Trophoblast cell (in vitro differentiated cells and primary cell): ENCODE measurements at places on chromosomes 7 and 10.

GRCh38 chr10:103666087-103666761 lies 172.7 kb downstream of the NEURL1 start:
- DNase-seq, result no peak

- no peak for DNase-seq
Measured at GRCh38 chr10:27561334-27561733, 57.2 kb downstream of the RAB18 start.

GRCh38 chr10:10794791-10795191 lies 222.9 kb upstream of the CELF2 start:
- DNase-seq, result no peak

GRCh38 chr10:53076948-53077347 lies 304.4 kb upstream of the MBL2 start:
- no peak for DNase-seq

DNA sequence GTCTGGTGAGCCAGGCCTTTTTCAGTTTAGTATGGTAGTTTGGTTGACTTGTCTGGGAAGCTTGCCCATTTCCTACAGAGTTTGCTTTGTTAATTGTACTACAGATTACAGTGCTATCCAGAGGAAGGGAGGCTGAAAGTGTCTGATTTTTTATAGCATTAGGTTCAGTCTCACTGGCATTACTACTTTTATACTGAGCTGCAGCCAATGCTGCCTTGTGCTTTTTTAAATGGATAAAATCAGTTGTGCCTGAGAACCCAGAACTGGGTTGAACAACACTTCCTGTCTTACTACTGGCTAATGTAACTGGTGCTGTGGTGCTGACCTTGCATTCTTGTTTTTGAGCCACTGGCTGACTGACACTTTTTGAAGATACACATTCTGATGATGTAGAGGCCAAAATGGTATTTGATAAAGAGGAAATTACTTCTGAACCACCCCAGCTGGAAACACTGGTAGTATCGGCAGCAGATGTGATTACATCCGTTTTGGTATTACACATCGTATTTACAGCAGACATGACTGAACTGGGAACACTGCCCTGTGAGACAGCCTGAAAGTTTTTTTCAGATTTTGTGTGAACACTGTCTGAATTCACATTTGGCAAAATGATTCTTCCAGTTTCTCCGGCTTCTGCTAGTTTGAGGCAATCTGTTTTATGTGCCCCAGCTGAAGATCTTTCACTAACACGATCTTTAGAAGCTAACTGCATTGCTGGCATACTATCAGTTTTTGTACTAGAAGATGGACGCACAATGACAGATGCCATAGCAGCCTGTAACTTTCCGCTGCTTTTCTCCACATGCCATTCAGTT lies 74.1 kb downstream of the NRBF2 start:
- no peak for DNase-seq

- peak; percentile 43 for DNase-seq
Measured at GRCh38 chr7:112462236-112462635, 12.0 kb downstream of the IFRD1 start.

- DNase-seq, result no peak
Measured at GRCh38 chr10:15815242-15815885, 44.9 kb downstream of the MINDY3 start.

DNA sequence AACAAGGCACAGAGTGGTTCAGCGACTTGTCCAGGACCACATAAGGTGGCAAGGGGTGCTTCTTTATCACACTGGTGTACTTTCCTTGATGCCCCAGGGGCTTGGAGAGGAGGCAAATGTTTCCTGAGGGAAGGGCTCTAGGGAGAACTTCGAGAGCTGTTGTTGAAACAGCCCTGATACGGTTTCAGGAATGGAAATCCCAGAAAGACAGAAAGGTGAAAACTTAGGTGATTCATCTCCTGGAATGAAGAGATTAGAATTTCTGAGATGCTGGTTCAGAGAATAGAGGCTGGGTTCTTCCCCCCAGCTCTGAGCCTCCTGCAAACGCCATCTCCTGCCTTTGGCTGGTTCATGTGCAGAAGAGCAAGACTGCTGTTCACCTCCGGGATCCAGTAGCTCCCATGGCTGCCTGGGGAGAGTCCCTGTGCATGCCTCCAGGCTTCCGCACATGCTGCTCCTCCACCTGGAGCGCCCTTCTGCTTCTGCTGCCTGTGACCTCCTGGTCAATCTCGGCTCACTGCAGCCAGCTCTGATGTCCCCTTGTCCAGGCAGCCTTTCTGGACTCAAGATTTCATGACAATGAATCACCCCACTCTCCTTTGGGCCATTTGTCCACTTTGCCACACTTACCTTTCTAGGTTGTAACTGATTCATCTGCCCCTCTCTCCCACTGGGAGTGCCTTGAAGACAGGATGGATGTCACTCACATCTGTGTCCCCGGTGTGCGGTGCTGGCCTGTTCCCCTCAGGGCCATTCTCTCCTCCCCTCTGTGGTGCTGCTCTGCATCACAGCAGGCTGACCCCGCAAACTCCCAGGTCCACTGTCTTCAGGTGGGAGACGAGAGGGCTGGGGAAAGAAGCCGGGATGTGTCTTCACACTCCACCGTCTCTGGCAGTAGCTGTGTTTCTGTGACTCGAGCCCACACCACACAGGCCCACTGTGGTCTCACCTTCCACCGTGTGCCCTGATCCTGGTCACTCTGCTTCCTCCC lies 3.6 kb upstream of the CDH23 start:
- DNase-seq, result peak; percentile 94

DNA sequence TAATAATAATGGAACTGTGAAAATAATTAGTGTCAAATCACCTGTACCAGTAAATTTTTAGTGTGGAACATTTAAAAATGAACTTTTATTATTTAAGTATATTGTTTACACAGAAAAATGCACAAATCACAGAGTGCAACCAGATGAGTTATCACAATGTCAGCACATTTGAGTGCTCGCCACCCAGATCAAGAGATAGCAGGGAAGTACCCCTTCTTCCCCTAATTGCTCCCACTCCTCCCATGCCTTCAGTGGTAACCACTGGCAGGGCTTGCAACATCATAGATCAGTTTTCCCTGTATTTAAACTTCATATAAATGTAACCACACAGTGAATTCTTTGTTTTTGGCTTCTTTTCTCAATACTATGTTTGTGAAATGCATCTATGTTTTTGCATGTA lies 7.8 kb upstream of the GPR141 start:
- no peak for DNase-seq

- DNase-seq, result no peak
Measured at GRCh38 chr10:109200646-109201045, 722.7 kb downstream of the XPNPEP1 start.

DNA sequence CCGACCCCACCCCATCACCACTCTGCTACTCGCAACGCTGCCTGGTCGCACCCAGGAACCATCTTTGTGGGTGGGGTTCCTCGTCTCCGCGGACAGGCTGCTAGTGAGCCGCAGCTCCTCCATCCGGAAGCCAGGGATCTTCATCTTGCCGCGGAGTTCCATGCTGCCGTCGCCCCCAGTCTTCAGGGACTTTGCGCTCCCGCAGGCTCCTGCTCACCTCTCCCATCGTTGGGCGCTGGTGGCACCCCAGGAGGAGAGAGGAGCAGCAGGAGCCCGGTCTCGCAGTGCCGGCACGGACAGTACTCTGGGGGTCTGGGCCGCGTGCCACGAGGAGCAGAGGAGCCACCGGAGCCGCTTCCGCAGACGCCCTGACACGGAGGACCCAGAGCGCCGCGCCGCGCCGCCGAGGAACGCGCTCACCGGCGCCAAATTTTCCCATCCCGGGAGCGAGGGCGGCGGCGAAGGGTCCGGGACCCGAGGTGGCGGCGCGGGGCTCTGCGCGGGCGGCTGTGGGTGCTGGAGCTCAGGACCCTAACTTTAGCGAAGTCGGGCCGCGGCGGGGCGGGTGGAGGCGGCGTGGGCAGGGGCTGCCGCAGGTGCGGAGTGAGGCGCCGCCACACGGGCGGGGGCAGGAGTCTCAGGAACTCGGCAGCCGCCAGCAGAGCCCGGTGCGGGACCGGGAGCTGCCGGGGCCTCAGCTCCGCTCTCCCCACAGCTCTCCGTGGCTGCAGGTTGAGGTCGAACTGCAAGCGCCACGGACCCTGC lies 750.1 kb upstream of the SORCS1 start:
- DNase-seq, result no peak

- no peak for DNase-seq
Measured at GRCh38 chr7:131039355-131039762, 288.3 kb upstream of the MKLN1 start.

- DNase-seq, result no peak
Measured at GRCh38 chr10:33333260-33334101, 986 bp downstream of the NRP1 start.

GRCh38 chr7:50448823-50449222 lies 1.3 kb downstream of the FIGNL1 start:
- no peak for DNase-seq

- no peak for DNase-seq
Measured at GRCh38 chr10:63586043-63586442, 64.8 kb downstream of the REEP3 start.

DNA sequence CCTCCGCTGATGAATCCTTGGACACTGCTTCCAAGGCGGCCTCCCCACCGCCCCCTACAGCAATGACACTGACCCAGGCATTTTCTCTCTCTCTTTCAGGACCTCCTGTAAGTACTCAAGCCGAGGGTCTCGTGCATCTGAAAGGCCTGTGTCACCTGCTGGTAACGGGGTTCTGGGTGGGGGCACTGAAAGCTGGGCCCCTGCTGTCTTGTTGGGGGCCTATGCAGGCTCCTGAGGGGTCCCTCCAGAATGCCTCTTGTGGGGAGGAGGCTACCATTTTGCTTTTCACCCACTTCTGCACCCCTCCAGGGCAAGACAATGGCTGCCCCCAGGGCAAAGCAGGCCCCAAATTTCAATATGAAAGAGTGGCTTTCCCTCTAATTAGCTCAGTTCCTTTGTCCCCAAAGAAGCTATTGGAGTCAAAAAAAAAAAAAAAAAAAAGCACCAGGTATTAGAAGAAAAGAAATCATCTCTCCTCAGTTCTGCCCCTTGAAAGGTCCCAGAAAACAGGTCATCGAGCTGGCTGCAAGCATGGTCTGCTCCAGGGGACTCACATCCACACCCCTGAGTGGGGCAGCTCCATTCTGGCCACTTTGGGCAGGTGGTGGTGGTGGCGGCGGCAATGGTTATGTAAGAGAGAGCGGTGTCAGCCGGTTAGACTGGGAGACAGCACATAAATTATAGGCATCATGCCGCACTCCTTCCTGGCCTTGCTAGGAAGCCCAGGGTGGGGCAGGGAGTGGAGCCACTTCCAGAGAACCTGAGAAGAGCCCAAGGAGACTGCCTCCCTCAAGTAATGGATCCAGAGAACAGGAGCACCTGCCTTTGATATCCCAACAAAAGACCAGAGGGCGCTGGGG lies 66.2 kb downstream of the COL13A1 start:
- no peak for DNase-seq

- no peak for DNase-seq
Measured at GRCh38 chr7:73560109-73560835, 2.8 kb upstream of the BCL7B start.

- no peak for DNase-seq
Measured at GRCh38 chr10:119265691-119266090, 58.3 kb downstream of the GRK5 start.

DNA sequence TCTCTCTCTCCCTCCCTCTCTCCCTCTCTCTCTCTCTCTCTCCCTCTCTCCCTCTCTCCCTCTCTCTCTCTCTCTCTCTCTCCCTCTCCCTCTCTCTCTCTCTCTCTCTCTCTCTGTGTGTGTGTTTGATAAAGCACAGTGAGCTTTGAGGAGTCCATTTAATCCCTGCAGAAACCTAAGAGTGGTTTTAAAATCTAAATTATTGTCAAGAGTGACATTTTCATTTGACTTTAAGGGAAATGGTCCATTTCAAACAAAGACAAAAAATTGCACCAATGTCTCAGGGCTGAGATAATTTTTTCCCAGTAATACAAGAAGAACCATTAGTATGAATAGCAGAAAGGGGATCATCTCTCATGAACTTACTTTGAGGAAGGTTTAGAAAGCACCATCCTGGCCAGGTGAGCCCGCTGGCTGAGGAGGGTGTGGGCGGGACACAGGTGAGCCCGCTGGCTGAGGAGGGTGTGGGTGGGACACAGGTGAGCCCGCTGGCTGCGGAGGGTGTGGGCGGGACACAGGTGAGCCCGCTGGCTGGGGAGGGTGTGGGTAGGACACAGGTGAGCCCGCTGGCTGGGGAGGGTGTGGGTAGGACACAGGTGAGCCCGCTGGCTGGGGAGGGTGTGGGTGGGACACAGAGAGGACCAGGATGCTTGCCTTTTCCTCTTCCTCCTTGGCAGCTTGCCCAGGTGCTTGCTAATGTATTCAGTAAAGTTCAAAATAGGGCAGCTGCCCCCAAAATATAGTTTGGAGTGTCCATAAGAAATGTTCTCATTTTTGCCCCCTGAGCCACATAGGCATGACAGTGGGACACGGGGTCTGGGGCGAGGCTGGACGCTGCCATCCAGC lies 125.0 kb downstream of the DNAJB6 start:
- DNase-seq, result no peak

GRCh38 chr7:26265065-26265464 lies 26.6 kb upstream of the SNX10 start:
- no peak for DNase-seq
